ENCODE measurements at places on chromosomes 2 and 18.
A peak's percentile ranks its signal among the peaks of the same experiment; 100 is the strongest.

GRCh38 chr2:20504174-20504573 is 57.3 kb downstream of the RHOB start:
- no peak for DNase-seq

DNA sequence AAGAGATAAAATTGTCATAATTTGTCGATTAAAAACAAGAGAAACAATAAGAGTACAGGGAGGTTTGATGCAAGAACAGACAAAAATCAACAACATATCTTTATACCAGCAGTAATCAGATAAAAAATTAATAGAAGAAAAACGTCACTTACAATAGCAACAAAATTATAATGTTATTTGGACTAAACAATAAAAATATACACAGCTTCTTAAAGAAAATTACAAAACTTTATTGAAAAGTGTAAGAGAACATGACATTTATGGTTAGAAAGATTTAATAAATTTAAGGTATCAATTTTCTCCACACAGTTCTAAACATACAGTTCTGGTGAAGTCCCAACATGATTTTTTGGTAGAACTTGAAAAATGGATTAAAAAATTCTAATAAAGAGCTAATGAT is 12.8 kb downstream of the RNF138 start:
- DNase-seq: no peak

DNA sequence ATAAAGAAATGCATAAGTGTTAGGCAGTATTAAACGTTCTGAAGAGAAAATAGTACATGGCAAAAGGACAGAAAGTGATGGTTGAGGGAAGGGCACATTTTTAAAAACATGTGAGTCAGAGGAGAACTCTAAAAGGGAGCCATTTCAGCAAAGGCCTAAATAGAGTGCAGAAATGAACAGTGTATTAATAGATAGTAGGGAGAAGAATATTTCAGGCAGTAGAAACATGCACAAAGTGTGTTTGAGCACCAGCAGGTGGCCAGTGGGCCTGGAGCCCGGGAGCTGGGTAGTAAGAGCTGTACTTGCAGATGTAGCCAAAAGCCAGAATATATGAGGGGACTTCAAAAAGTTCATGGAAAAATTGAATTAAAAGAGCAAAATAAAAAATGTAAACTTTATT is 288.1 kb upstream of the FIGN start:
- DNase-seq: no peak

DNA sequence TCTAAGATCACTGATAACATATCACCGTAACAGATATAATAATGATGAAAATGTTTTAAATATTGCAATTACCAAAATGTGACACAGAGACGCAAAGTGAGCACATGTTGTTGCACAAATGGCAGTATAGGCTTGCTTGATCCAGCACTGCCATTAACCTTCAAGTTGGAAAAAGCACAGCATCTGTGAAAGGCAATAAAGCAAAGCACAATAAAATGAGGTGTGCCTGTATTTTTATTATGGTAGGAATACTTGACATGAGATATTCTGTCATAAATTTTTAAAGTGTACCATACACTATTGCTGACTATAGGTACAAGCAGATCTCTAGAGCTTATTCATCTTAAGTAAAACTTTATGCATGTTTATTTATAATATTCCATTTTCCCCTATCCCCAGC is 312.2 kb downstream of the PTH2R start:
- peak; percentile 32 for DNase-seq

DNA sequence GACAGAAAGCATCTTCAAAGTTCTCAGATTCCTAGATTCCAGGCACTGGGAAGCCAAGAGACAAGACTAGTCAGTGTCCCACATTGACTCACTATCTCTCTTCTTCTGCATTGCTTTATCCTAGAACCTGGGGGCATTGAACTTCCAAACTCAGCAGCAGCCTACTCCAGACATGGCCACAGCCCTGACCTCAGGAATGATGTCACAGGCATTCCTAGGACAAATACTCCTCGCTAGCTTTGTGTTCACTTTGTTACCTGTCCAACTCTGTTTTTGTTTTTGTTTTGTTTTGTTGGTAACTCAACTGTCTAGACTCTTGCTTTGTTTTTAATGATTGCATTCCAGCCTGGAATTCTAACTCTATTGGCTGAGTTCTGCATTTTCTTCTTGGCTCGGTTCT is 449.3 kb upstream of the SPHKAP start:
- no peak for DNase-seq

DNA sequence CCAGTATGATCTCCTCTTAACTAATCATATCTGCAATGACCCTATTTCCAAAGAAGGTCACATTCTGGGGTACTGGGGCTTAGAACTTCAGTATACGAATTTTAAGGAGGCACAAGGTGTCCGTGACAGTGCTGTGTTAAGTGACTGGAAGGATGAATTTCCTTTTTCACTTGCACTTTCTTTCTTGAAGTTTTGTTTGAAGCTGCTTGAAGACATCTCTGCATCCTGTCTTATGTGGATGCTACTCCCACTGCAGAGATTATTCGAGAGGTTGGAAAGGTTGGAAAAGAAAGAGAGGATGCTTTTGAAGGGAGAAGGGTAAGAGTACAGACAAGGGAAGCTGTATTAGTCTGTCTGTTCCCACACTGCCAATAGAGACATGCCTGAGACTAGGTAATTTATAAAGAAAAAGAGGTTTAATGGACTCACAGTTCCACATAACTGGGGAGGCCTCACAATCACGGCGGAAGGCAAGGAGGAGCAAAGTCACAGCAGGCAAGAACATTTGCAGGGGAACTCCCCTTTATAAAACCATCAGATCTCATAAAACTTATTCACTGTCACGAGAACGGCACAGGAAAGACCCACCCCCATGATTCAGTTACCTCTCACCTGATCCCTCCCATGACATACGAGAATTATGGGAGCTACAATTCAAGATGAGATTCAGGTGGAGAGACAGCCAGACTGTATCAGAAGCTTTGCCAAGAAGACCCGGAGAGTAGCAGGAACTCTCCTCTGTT is 3.6 kb upstream of the RNF144A start:
- DNase-seq: no peak

DNA sequence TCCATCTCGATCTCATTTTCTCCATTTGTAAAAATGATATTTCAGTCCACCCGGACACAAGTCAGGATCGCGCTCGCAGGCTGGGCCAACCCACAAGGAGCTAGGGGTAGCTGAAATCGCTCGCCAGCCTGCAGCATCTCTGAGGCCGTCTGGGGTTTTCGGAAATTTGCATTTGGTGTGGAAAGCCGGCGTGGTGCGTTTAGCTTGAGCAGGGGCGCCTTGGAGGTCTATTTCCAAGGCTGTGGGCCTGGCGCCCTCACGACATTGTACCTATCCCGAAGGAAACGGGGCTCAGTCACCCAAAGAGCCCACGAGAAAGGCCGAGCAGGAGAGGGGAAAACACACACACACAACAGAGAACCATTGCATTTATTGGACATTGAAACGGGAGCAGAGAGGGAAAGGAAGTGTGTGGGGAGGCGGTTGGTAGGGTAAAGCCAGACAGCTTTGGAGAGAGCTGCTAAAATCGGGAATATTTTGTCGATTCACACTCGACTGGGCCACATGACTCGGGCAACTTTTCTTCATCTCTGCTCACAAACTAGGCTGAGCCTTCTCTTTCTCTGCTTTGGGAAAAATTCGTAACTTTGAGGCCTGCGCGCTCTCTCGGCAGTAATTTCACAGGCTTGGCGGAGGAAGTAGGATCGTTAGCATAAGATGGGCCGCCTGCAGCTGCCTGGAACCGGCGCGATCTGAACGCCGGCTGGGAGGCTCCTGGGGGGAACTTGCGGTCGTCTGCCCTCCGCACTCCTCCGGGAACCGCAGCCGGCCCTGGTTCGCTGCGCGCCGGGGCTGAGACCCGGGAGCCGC is 1.1 kb upstream of the HOXD8 start:
- no peak for DNase-seq

DNA sequence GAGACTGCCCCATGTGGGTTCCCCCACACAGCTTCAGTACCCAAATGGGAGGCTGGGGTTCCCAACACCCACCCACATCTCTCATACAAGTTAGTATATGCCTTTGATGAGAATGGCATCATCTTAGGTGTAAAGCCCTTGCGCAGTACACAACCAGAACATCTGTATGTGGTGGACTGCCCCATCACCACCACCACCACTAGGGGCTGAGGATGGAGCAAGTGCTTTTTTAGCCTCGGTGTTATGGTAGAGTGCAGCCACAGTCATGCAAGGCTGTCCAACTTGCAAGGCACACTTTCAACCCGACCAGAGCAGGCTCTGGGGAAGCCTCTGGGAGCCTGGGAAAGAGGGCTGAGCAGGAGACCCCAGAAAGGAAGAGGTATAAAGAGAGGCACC is 241.2 kb downstream of the TFCP2L1 start:
- DNase-seq: no peak

- DNase-seq: no peak
Observed at GRCh38 chr2:230942920-230943896, 18.2 kb upstream of the GPR55 start.

DNA sequence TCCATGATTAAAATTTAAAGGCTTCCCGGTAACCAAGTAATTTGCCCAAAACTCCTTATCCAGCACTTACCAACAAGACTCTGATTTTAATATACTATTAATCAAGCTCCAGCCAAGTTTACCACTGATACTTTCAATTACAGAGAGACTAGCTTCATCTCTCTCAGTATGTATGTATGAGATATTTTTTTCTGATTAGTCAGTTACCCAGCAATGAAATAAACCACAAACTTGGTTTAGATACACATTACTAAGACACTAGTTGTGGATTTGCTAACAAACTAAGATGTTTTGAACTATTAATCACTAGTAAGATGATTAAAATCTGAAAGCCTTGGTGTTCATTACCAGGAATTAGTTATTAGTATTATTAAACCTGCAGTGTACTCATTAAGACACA is 1272.2 kb upstream of the ACVR2A start:
- DNase-seq: no peak

DNA sequence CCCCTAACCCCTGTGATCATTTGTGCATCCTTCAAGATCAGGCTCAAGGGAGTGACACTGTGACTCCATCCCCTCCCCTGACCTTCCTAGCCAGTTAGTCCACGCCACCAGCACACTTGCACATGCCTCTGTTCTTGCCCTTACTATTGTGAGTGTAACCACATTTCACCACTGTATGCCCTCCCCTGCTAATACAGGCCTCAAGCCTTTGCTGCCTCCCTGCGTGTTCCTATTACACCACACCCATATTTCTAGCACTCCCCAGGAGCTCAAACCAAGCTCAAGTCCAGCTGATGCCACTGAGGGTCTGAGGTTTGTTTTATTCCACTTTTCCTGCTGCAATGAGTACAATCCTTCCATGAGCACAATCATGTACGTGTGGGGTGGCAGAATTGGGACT is 288.9 kb upstream of the FBXO11 start:
- no peak for DNase-seq

DNA sequence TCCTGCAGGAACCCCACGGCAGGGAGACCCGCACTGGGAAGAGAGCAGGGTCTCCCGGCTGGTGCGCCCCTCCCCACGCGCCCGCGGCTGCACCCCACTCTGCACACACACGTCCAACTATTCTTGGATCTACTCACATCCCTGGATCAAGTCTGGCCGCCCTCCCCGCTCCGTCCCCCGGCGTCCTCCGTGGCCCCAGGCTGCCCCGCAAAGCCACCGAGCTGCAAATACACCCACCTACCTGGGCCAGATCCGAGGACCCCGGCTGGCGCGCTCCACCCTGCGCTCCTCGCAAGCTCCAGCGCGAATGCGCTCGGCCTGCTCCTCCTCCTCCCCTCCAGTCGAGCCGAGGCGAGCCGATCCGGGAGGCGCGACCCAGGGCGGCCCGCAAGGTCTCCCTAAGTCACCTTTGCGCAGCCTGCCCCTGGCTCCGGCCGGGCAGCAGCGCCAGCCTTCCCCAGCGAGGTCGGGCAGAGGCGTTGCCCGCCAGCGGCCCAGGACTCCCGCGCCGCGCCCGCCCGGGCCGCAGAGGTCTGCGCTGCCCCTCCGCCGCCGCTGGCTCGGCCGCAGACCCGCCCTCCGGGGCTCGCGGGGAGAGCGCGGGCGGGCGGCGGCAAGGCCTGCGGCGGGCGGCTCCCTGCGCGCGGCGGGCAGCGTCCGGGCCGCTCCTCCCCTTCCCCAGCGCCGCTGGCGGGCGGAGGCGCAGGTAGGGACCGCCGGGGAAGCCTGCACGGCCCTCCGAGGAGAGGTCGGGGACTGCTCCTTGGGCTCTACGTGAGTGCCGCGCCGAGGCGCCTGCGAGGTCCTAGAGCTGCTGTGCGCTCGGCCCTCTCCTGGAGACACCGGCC is 126.0 kb downstream of the OSBPL1A start:
- peak; percentile 69 for DNase-seq

DNA sequence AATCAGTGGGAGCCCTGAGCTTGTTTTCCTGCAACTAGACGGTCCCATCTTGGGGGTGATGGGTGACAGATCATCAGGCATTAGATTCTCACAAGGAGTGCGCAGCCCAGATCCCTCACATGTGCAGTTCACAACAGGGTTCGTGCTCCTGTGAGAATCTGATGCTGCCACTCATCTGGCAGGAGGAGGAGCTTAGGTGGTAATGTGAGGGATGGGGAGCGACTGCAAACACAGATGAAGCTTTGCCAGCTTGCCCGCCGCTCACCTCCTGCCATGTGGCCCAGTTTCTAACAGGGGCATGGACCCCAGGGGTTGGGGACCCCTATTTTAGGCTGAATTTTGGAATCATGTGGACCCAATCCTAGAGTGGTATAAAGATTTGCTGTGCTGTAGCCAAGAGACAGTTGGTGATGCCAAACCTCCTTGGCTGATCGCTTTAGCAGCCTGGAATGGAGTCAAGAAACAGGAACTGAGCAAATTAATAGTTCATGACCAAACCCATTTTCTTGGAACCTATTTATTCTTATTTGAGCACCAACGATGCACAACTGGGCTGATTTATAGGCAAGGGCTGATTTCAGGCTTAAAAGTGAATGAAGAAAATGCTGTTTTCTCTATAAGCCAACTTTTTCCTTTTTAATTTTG is 25.7 kb downstream of the LPIN1 start:
- DNase-seq: no peak

DNA sequence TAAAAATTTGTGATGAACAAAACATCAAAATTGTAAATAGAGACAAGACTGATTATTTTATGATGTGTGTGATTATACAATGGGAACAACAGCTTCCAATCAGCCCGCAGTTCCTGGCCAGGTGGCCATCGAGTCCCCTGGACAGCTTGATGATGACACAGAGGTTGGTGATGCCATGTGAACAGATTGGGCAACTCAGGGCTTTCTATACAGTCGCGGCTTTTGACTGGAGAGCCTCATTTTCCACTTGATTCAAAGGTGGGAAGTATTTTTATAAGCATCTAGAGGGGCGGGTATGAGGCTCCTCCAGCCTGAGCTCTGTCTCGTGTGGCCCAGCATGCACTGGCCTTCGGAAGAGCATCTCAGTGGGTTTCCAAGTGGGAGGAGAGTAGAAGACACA is 14.9 kb upstream of the HPCAL1 start:
- no peak for DNase-seq

- no peak for DNase-seq
Observed at GRCh38 chr18:6718267-6718666, 11.2 kb upstream of the ARHGAP28 start.

- DNase-seq: no peak
Observed at GRCh38 chr2:120815292-120815691, 79.6 kb downstream of the GLI2 start.

GRCh38 chr2:152051436-152051835 is 47.4 kb downstream of the CACNB4 start:
- DNase-seq: no peak
